Stimulated activated CD4-positive, alpha-beta T cell treated with anti-CD3 and anti-CD28 coated beads, TNF-alpha, amount 100 ng/mL, for 48 hours (primary cell): ENCODE measurements at places on chromosomes 5 and 9.

GRCh38 chr9:135480071-135480939 lies 723 bp downstream of the PPP1R26 start:
- DNase-seq = no peak

- no peak for DNase-seq
Measured at GRCh38 chr9:100443781-100444768, 17.1 kb downstream of the MSANTD3 start.

DNA sequence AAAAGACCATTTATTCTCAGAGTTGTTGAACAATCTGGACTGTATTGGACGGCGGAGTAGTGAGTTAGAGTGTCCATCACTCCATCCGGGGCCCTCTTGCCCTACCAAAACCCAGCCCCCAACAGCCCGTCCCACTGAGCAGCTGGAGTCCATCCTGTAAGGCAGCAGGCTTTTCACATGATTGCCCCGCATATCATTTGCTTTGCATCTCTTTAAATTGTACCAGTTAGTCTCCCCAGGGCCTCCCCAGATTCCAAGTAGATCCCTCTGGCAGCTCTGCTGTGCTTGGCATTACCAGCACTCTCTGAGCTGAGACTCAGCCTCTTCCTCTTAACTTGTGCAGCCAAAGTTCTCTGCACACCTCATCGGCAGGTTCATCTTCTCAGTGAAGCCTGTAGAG lies 48.6 kb upstream of the ADCY2 start:
- DNase-seq = no peak

DNA sequence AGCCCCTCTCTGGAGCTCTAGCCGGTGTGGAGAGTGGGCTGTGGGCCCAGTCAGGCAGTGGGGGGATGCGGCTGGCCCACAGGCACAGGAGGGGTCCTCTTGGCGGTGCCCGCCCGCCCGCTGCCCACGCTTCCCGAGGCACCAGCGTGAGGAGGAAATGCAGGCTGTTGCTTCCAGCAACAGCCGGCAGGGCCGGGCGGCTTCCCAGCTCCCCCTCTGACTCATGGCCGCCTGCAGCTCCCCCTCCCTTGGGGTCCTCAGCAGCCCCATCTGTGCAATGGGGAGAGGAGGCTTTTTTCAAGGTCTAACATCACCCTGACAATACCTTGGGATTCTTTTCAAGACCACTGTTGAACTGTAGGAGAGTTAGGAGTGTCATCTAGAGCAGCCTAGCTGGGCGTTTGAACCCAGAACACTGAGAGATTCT lies 10.4 kb downstream of the CXXC5 start:
- DNase-seq = no peak

DNA sequence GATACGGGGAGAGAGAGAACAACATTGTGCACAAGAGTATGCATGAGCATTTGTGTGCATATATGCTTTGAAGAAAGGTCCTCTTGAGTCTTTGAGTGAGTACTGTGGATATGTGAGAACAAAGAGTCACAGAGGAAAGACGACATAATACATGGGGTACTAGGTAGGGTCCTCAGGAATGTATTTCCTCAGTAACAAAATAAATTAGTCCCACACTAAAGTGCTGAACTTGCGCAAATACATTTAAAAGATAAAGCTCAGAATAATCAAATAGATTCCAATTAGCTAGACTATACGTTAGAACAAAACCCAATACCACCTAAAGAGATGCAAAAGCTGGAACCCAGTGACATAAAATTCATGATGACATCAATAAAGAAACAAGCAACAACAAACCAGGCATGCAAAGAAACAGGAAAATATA lies 70.8 kb downstream of the RAPGEF6 start:
- DNase-seq = no peak

DNA sequence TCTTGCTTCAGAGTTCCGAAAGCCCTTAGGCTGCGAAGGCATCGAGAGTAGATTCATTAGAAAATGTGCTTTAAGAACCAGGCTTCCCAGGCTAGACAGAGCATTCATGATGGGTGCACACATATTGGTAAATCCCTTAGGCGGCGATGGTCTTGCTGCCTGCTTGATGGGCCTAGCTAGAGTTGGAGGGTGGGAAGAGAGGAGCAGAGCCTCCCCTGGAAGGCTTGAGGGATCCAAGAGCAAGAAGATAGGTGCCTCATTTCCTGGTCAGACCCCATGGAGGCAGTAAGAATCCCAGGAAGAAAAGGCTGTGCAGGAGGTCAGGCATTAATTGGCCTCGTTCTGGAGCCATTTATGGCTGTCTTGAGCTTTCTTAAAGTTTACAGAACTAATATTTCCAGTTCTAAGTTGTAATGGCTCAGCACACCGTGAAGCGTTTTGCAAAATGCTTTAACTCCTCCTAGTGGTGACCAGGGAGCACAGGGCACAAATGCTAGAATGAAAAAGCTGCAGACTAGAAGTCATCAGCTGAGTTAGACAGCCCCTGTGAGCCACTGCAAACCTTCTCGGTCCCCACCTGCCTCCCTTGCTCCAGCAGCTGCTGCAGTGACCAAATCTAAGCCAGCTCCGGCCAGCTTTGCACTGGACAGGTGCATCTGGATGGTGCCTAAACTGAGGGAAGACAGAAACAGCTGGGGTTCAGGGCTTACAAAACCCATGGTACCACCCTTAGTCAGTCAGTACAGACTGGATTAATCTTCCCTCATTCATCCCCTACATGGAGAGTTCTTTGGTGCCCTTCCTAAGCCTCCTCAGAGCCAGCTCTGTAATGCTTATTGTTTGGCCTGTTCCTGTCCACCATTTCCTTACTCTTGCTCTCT lies 14.7 kb downstream of the SLC45A2 start:
- no peak for DNase-seq

DNA sequence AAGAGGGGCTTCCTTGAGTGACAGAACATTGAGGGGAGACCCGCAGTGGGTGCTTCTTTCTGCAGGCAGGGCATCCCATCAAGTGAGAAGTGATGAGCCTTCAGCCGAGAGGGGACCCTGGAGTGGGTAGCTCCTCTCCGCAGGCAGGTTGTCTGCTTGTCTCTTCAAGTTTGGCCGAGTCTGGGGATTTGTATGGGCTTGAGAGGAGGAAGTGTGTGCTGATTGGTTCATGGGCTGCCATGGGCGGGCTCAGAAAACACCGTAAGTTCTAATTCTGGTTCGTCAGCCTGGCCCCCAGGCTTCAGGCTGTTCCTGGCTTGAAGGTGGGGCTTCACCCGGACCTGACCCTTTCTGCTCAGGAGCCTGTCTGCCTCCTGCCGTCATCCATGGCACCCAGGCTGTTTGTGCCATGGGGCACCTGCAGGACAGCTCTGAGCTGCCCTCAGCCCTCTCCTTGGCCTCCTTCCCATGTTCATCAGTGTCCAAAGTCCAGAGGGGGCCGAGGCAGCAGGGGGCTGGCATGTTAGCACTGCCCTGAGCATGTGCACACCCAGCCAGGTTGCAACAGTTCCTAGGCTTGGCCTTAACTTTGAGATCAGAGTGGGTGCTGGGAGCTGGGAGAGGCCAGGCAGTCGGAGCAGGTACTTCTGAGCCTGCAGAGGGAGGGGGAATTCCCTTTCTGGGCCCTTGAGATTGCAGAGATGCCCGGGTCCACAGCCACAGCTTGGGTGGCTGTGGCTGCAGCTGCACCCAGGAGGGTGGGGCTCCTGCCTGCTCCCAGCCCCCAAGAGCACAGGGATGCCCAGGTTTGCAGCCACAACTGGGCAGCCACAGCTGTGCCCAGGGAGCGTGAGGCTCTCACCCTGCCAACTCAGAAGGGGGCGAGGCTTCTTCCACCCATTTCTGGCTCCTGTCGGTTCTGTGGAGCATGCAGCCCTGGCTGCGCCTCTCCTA lies 13.5 kb upstream of the DHFR start:
- no peak for DNase-seq

GRCh38 chr5:107155707-107156106 lies 515.0 kb downstream of the EFNA5 start:
- DNase-seq = no peak

DNA sequence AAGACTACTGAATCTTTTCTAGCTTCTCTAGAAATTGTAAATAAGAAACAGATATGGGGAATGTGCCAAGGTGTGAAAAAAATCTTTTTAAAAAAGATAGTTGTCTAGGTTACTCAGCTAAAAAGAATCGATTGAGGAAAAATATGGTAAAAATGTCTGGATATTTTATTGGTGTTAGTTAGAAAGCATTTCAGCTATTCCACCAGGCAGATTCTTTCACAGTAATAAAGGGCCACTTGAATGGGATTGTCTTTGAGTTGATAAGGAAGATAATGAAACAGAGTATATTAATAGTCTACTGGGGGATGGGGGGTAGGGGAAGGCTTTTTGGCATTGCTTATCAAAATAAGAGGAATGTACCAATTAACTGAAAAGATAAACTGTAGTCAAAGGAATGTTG lies 51.9 kb downstream of the SLIT3 start:
- no peak for DNase-seq

DNA sequence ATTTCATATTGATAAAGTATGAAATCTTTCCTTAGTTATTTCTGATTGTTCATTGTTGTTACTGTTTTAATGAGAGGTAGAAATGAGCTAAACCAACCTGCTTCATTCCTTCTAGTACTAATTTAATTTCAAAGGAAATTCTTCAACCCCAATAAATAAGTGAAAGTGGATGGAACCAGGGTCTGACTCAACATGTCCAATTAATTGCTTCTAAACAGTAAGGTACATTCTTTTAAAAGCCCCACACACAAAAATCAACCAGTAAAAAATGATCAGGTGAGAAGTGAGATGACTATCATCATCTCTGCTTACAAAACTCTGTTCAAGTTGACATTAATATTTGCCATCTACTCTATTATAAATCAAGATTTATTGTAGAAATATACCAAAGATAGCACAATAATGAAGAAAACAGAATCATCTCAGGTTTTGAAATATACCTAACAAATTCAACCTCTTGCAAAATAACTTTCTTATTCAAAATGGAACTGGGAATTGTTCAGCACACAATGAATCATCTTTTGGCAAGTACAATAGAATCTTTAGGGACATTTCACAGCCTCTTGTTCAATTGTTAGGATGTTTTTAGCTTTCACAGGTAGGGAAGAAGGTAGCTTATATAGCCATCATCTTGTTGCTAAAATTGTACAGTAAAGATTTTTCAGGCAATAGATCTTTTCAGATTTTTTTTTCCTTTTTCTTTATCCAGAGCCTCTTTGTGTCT lies 114.5 kb downstream of the RPS23 start:
- no peak for DNase-seq
